ENCODE measurements at places on chromosomes 16 and 17.

DNA sequence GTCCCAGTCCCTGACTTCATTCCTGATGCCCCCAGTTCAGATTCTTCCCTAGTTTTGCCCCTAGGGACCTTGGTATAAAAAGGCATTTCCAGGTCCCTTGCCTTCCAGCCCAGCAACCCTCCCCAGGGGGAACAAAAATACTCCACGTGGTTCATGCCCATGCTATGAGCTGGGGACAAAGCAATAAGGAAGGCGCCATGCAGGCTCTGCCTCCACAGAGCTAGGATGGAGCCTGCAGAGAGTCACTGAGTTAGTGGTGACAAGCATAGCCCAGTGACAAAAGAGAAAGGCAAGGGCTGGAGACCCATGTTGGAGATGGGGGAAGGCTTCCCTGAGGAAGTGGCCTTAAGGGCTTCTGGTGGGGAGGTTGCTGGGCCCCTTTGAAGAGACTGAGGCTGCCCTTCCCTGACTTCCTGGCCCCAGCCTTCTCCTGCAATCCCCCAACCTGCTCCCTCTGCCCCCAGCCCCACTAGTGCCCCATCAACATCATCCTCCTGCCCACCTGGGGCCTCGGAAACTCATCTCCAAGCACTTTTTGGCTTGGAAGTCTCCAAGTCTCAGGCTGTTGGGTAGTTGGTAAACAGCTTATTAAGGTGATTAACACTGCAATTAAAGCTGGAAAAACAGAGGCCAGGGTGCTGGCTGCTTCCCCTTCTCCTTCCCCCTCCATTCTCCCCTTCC, 9.6 kb downstream of the DLX3 start:
- no peak for DNase-seq

DNA sequence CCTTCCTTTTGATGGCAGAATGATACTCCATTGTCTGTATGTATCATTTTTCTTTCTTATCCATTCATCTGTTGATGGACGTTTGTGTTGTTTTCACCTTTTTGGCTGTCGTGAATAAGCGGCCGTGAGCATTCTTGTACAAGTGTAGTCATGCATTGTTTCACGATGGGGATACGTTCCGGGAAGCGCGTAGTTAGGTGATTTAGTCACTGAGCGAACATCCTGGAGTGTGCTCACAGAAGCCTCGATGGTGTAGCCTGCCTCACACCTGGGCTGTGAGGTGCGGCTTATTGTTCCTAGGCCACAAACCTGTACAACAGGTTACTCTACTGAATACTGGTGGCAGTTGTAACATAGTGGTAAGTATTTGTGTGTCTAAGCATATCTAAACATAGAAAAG, 136.5 kb downstream of the CMIP start:
- no peak for DNase-seq

- DNase-seq: peak; percentile 77
These were observed 42.4 kb upstream of the MRPS23 start for GRCh38 chr17:57892146-57892819.

- no peak for DNase-seq
These were observed 11.3 kb downstream of the USB1 start for GRCh38 chr16:58012481-58012880.

DNA sequence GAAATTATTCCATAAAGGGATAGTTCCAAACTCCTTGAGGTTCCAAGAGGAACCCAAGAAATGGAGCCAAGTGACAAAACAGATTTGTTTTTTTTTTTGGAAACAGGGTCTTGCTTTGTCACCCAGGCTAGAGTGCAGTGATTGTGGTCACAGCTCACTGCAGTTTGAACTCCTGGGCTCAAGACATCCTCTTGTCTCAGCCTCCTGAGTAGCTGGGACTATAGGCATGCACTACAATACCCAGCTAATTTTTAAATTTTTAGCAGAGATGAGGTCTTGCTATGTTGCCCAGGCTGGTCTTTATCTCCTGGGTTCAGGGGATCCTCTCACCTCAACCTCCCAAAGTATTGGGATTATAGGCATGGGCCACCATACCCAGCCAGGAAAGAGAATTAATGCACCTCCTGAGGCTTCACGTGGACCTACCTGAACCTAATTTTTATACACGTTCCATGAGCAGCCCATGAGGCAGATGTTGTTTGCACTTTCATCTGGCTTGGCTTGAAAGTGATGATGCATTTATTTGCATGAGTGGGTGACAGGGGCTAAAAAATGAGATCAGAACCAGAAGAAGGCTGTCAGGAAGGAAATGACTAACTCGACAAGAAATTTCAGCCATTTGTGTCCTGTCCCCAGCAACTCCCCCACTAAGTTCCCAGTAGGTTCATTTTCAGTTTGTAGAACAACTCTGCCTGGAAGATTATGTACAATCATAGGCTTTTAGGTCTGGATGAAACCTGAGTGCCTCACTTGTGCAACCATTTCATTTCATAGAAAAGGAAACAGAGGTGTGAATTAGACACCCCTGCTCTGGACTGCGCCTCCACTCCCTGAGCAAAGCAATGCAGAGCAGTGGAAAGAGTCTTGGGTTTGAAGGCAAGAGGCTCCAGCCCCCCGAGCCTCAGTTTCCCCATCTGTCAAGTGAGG, 10.3 kb upstream of the IRF8 start:
- no peak for DNase-seq

- no peak for DNase-seq
These were observed 12.5 kb upstream of the PRPSAP1 start for GRCh38 chr17:76366247-76366646.

DNA sequence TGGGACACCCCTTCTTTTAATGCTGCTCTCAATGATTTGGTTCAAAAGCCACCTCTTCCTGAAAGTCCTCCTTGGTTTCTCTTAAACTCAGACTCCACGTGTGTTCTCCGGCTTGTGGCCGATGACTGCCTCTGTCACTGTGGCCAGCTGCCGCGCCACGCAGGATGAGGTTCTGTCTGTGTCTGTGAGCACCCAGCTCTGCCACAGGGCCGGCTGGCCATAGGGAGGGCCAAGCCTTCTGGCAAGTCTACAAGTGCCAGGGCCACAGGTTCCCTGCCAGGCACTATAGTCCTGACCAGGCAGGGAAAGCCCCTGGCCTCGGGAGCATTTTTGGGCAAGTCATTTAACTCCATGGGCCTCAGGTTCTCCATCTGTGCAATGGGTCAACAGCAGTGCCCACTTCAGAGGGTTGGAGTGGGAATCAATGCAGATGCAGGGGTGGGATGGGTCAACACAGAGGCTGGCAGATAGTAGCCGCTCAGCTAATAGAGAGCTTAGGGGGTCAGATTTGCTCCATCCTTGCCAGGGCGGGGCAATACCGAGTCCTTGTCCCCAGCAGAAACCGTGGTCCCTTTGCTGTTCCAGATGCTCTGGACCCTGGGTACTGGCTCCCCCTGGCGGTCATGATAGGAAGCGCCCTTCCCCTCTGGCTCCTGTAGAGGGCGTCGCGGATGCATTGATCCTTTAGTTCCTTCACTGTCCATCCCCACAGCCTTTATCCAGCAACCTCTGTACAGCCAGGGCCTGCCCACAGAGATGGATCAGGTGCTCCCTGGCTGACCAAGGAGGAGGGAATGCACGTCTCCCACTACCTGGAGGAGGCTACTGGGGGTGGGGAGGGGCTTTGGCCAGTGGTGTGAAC, 19.3 kb upstream of the ADGRG3 start:
- DNase-seq: peak; percentile 81

- DNase-seq: peak; percentile 88
These were observed 2.0 kb downstream of the ZNF771 start for GRCh38 chr16:30409125-30410060.

DNA sequence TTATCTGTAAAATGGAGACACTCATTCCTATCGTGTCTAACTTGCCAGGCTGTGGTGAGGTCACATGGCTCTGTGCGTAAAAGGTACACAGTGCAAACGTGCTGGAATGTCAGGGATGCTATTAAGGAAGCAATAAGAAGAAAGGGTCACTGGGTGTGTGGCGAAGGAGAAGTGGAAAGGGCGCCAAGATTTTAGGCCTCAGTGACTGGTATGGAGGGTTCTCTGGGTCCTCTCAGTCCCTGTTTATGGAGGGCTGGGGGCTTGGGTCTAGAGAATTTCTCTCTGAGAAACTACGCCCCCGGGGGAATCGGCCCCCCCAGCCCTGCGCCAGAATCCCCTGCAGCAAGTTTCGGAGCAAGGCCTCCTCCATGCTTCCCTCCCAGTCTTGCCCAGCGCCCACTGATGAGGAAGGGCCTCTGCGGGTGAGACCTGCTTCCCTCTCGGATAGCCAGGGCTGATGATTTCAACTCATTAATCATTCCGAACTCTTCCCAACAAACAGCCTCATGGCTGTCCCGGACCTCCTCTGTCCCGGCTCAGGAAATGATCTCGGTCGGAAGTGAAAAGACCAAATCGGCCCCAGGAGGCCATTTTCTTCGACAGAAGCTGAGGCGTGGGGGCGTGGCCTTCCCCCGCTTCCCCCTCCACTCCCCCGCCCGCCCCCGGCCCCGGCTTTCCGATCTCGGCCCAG, 1.2 kb upstream of the HEXIM1 start:
- peak; percentile 89 for DNase-seq

- peak; percentile 66 for DNase-seq
These were observed at the start of gene ADCY7 for GRCh38 chr16:50266337-50267091. TSS of gene ADCY7 (plus strand) at chr16:50266551. CDS start at chr16:50288180, 21,629 bp downstream.

- DNase-seq: no peak
These were observed 6.8 kb downstream of the FAM83G start for GRCh38 chr17:18997650-18998196.

DNA sequence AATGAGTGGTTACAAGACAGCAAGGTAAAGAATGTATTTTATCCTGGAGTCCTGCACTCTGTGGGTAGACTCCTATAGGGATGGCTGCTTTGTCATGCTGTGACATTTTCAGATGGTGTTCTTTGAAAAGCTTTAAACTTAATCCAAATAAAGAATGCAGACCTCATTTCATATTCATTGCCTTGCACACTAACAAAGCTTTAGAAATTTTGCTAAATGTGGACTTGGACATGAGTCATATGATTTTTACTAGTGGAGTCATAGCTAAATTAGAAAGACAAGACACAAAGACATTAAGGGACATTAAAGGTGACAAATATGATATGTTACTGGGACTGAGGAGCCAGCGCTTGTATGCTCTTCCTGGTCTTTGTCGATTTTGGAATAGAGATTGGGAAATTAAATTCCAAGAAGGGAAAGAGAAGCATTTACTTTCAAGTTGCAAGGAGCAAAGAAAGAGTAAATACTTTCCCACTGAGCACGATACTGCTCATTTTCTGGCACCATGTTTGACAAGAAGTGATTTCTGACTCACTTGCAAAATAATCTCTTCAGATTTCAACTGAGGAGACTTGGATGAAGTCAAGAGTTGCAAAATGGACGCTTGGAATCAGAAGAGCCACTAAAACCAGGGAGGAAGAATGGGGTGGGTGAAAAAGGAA, 152.9 kb upstream of the MYOCD start:
- no peak for DNase-seq

DNA sequence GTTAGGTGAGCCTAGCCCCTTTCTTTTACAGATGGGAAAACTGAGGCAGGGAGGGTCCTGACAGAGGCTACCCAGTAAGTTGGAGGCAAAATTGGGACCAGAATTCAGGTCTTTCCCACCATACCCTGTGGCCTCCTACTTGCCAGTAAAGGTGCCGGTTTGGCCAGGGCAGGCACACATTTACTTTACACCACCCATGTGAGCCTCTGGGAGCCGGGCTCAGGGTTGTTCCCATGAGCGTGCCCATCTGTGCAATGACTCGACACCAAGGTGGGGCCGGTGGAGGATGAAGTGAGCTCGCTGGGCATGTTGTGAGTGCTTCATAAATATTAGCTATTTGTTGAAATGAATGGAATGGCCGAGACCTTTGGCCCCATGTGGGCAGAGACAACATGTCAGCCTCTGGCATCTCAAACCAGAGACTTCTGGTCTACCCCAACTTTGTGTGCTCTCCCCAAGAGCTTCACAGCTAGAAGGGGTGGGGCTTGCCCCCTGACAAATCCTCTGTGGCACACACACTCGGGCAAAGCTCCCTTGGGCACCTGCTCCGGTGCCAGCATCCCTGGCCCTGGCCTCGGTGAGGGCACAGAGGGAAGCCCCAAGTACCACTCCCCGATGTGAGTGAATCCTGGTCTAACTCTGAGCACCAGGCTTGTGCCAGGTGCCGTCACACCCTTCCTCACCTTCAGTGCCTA, 60.1 kb downstream of the SRCIN1 start:
- no peak for DNase-seq
